ENCODE measurements at places on chromosomes 11 and 22.
A peak's percentile ranks its signal among the peaks of the same experiment; 100 is the strongest.

GRCh38 chr11:94279996-94280395 is 24.4 kb upstream of the IZUMO1R start:
- DNase-seq = no peak

- DNase-seq = no peak
Measured at GRCh38 chr11:15072551-15073143, 746 bp upstream of the CALCB start.

- no peak for DNase-seq
Measured at GRCh38 chr11:31995032-31995431, 95.8 kb upstream of the RCN1 start.

GRCh38 chr11:65208785-65209710 is 27.3 kb downstream of the CAPN1 start:
- no peak for DNase-seq

GRCh38 chr11:35227576-35228327 is 88.8 kb downstream of the CD44 start:
- no peak for DNase-seq

GRCh38 chr11:65576232-65576866 is 496 bp downstream of the EHBP1L1 start:
- DNase-seq = peak; percentile 40

- DNase-seq = no peak
Measured at GRCh38 chr11:69374110-69374945, 80.4 kb downstream of the MYEOV start.

DNA sequence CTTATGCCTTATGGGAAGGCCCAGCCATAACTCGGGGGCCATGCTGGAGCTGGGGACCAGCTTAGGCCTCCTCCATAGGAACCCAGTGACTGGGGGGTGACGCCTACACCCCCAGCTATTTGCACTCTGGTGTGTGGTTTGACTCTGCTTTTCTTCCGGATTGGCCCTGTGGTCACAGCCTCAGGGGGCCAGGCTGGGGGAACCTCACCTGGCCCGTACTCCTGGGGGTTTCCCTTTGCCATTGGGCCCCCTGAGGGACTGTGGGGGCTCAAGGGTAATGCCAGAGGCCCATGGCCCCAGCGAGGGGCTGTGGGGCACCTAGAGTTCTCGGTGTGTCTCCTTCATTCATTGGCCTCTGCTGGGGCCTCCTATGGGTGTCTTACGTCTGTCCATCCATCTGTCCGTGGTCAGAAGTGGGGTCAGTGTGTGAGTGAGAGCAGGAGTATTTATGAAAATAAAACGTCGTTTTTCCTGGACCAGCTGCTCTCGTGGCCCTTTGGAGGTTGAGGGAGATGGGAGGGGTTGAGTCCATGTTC is 6.3 kb upstream of the SH3BP1 start:
- DNase-seq = no peak

DNA sequence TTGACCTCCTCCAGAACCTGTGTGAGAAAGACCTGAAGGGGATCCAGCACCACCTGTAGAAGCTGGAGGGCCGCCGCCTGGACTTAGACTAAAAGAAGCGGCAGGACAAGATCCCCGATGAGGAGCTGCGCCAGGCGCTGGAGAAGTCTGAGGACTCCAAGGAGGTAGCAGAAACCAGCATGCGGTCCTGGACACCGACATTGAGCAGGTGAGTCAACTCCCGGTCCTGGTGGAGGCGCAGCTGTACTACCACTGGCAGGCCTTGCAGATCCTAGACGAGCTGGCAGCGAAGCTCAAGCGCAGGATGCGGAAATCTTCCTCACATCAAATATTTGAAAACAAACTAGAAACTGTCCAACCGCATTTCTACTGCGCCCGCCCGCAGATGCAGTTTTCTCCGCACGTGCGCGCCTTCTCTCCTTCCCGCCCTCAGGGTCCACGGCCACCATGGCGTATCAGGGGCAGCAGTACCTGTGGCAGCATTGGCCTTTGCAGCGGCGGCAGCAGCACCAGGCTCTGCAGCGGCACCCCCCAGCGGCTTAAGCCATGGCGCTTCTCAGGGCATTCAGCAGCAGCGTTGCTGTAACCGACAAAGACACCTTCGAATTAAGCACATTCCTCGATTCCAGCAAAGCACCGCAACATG is 10.2 kb downstream of the CLDN25 start:
- DNase-seq = no peak

- DNase-seq = no peak
Measured at GRCh38 chr11:111423250-111423615, 44.2 kb upstream of the POU2AF1 start.

DNA sequence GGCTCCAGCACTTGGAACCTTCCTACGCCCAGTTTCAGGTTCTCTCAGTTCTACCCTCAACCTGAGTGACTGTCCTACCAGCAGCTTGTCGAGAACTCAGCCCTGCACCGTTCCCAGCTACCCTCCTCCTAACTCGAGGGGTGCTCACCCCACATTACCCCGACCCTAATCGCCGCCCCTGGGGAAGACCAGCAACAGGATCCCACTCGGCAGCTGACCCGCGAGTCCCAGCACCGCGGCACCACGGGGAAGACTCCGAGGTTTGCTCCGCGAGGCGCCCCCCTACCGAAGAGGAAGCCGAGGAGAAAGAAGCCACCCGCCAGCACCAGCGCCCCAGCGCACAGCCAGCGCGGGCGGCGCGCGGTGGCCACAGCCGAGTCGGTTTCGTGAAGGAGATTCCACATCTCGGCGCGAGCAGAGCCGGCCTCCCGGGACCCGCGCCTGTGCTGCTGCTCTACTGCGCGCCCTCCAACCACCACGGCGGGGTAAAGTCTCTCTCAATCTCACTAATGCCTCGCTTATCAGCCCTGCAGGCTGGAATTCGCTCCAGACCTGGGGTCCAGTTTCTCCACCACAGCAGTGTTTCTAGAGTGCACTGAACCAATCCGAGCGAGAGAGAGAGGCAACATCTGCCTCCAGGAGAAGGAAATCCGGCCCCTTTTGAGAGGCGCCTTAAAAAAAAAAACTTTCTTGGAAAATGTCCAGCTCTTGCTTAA is at the start of gene FOLH1:
FOLH1 (minus strand) TSS at position 597 of the 716 bp plus-strand sequence; CDS start at position 404, 193 bp downstream.
- DNase-seq = no peak

DNA sequence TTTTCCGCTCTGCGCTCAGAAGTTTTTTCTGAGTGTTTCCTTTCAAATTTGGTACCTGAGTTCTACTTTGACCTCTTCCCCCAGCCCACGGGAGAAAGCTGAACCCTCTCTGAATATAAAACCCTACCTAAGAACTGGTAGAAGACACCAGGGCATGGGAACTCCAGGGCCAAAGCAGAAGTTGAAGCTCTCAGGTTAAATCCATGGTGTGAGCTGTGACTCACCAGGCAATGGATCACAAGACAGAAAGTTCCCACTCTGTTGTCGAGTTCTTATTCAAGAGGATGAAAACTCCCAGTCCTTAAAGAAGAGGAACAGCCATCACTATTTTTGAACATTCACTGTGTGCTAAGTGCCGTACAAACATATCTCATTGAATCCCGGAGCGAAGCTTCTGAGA is 8.9 kb downstream of the TMEM218 start:
- DNase-seq = no peak

GRCh38 chr11:117862019-117862725 is 14.3 kb downstream of the FXYD6 start:
- DNase-seq = no peak
